ENCODE measurements at places on chromosomes 6 and 20.

DNA sequence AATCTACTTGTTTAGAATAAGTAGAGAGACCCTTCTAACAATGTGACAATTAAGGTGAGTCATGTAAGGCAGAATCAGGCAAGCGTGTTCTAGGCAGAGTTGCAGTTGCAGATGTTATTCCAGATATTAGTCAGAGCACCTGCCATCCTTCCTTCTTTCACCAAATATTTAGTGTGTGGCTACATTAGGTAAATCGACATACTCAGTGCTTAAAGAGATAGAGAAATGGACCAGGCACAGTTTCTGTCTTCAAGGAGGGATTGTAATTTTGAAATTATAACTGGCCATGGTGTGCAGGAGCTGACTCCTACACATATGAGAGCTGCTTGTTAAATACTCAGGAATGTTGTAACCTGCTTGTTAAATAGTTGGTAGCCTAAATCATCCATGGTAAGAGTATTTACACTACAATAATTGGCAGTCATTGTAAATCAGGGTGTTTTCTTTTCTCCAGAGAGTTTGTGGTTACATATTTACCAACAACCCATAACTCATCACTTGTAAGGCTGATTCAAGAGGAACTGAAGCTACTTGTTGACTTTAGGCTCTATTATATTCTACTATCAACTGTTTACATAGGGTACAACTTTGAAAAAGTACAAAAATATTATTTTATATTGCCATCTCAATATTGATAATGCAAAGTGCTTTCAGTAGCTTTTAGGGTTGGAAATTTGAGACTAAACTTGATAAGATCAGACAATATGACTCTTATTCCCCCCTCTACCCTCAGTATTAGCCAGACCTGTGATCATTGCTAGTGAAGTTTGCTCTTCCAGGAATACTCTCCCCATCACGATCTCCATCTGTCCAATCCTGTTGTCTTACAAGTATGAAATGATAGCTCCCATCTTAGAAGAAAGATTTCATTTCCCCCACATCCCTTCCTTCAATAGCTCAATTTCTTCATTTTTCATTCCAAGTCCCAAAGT lies 607.1 kb downstream of the COL12A1 start:
- no peak for DNase-seq

DNA sequence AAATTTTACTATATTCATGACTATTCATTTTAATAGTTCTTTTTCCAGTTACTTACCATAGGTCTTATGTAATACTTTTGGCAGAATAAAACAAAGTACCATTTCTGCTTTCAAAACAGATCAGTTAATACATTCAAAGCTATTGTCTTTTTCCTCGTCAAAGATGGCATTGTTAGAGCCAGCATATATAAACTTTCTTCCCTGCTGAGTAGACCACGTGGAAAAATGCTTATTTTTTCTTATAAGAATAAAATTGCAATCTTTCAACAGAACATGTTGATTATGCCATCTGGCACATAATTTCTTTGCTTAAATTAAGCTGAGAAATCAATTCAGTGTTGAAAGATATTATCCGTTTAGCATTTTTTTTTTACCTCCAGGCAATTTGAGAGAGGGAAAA lies 34.9 kb upstream of the EXOC2 start:
- DNase-seq = no peak

- no peak for DNase-seq
These were observed 184.3 kb downstream of the PRKN start for GRCh38 chr6:162543221-162543620.

GRCh38 chr6:133546098-133546497 lies 304.9 kb downstream of the EYA4 start:
- DNase-seq = no peak

GRCh38 chr20:54995011-54995410 lies 519.6 kb downstream of the DOK5 start:
- no peak for DNase-seq

GRCh38 chr6:166364456-166364855 lies 18.3 kb downstream of the MPC1 start:
- no peak for DNase-seq

Data from CD4-positive, alpha-beta T cell treated with Interleukin-1 beta for 1 hour (primary cell).